CD4-positive, CD25-positive, alpha-beta regulatory T cell (primary cell): ENCODE measurements at places on chromosomes 5 and 9. TPM values are rescaled to one million over a fixed set of nuclear protein-coding genes. Genes with fewer than 3 reads are reported as not detected.
A peak's percentile ranks its signal among the peaks of the same experiment; 100 is the strongest.

DNA sequence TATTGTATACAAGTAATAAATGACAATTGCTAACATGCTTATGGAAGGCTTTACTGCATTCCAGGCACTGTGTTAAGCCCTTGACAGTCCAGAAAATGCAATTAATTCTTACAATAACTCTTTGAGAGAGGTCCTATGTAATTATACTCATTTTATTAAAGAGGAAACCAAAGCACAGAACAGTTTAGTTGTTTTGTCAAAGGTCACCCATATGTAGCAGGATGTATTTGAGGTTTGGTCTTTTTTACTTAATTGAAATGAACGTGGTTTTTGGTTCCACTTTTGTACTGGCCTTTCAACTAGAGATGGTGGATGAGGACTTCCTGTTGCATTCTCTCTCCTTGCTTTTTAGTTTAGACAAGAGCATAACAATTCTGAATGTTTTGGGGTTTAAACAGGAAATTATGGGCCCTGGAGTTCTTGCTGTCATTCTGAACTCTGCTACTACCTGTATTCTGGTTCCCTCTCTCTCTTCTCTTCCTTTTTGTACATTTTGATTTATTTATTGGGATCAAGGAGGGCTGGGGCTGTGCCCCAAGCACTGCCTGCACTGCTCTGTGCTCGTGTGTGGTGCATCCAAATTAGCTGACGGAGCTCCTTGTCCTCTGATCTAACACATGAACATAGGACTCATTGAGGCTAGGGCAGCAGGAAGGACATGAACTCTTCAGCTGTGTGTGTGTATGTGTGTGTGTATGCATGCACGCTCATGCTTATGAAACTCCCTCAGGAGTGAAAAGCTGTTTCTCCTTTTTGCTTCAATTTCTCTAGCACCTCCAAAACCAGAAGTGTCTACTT is 47.4 kb downstream of the SLC28A3 start:
- DNase-seq = peak; percentile 68

- DNase-seq = no peak
These were observed 674 bp downstream of the C5orf15 start for GRCh38 chr5:133967698-133968203.

- no peak for DNase-seq
These were observed 75.7 kb downstream of the PTCH1 start for GRCh38 chr9:95441081-95441480.

GRCh38 chr9:16612627-16613026 is 257.8 kb downstream of the BNC2 start:
- DNase-seq = no peak

GRCh38 chr9:121282277-121283079 is 14.5 kb downstream of the GSN start:
- DNase-seq = no peak

DNA sequence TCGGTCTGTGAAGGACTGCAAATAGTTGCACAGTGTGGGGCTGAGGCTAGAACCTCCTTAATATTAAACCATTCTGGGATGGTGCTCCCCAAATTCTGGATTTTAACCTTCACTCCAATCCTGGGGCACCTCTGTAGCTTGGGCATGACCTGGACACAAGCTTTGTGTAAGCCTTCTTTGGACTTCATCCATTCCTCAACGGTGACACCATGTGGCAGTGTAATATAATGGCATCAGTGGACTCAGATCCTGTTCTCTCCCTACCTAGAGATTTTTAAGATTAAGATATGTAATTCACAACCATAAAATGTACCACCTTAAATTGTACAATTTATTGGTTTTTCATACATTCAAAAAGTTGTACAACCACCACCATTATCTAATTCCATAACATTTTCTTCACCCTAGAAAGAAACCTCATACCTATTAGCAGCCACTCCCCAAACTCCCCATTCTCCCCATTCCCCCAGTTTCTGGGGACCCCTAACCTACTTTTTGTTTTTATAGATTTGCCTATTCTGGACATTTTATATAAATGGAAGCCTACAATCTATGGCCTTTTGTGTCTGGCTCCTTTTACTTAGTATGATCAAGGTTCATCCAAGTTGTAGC is 4.8 kb upstream of the PLGRKT start:
- no peak for DNase-seq

- no peak for DNase-seq
These were observed 42.6 kb downstream of the MLLT3 start for GRCh38 chr9:20579524-20580314.

DNA sequence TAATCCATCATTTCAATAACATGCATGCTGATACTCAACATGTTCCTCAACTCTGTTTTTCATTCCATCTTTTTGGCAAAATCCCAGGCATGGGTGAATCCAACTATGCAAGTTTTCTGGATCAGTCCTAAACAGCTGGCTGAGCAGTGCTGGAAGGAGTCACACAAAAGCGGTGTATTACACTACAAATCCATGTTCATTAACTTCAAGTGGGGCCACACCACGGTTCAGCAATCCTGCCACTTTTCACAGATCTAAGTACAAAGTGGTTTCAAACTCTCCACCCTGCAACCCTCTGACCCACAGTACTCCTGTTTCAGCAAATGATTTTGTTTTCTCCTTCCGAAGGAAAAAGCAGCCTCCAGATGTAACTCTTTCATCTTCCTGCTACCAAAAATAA is 222.5 kb downstream of the EPB41L4A start:
- DNase-seq = no peak

GRCh38 chr9:13033959-13034693 is 245.4 kb downstream of the MPDZ start:
- no peak for DNase-seq

GRCh38 chr5:173567548-173567947 is 48.9 kb downstream of the BOD1 start:
- no peak for DNase-seq

GRCh38 chr5:1876660-1877064 is 6.1 kb downstream of the IRX4 start:
- no peak for DNase-seq

- no peak for DNase-seq
These were observed 69.4 kb upstream of the LHFPL2 start for GRCh38 chr5:78717674-78718584.

GRCh38 chr9:134851020-134851419 is 29.6 kb upstream of the FCN2 start:
- no peak for DNase-seq

DNA sequence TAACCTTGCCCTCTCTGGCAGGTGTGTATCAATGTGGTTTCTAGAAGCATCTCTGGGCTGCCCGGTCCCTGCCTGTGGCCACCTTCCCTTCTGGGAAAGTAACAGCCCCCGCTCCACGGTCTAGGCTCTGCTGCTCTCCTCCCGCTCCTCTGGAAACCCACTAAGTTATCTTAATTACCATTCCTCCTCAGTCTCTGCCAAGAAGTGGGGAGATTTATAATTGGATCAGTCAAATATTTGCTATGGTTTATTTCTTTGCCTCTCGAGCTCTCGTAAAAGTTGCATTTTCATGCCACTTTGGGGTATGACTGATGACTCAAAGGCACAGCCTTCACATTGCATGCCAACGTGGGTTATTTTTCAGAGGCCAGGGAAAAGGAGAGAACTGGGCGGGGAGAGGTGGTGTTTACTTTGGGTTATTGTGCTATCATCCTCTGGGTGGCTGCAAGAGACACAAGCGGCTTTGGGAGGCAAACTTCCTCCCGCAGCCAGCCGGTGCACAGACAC is 205.3 kb upstream of the WWC1 start:
- no peak for DNase-seq

- no peak for DNase-seq
These were observed 167.9 kb upstream of the BRINP1 start for GRCh38 chr9:119537138-119537537.

- DNase-seq = no peak
These were observed 6.4 kb upstream of the EEIG1 start for GRCh38 chr9:127987103-127987614.

GRCh38 chr5:132310141-132310834 is 16.1 kb downstream of the SLC22A4 start:
- no peak for DNase-seq

DNA sequence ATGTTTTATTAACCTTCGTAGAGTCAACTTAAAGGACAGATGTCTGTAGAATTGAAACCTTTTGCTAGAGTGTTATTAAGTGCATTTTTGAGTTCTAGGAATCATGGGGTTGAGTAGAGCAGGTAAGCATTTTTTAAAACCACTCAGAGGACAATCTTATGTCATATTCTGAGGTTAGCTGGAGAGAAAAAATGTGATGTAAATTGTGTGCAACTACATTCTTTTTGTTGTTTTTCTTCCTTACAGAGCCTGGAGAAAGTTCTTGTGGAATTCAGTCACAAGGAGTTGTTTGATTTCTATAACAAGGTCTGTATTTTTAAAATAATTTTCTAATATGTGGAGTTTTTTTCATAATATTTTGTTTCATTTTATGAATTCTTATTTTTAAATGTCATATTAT is 206.4 kb downstream of the COMMD10 start:
- DNase-seq = no peak

GRCh38 chr9:116380496-116380995 is 227.0 kb downstream of the PAPPA start:
- no peak for DNase-seq

- no peak for DNase-seq
These were observed 234.7 kb downstream of the NR2F1-AS1 start for GRCh38 chr5:93346301-93346700.

- no peak for DNase-seq
These were observed 2.4 kb downstream of the PIP5KL1 start for GRCh38 chr9:127927988-127928675.

DNA sequence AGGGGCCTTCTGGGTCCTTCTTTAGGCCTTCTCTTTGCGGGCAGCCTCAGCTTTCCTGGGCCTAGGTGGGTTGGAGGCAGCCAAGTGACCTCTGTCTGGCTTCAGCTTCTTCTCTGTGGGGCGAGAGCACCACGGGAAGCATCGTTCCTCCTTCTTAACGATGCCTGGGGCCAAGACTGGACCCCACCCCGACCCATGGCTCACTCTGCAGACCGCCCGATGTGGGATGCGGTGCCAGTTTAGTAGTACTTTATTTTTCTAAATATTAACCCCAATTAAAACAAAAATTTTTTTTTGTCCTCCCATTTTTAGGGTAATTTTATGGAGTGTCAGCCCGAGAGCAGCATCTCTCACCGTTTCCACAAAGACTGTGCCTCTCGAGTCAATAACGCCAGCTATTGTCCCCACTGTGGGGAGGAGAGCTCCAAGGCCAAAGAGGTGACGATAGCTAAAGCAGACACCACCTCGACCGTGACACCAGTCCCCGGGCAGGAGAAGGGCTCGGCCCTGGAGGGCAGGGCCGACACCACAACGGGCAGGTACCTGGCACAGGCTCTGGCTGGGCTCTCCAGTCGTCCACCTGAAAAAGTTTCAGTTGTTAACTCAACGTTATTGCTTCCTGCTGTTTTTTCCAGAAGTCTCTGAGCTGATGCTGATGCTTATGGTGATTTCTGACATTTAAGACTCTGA is 101.1 kb upstream of the CACNA1B start:
- no peak for DNase-seq

GRCh38 chr9:35529161-35529823 is 39.4 kb downstream of the RUSC2 start:
- no peak for DNase-seq

GRCh38 chr9:129570450-129571297 is 50.2 kb downstream of the C9orf50 start:
- DNase-seq = no peak

DNA sequence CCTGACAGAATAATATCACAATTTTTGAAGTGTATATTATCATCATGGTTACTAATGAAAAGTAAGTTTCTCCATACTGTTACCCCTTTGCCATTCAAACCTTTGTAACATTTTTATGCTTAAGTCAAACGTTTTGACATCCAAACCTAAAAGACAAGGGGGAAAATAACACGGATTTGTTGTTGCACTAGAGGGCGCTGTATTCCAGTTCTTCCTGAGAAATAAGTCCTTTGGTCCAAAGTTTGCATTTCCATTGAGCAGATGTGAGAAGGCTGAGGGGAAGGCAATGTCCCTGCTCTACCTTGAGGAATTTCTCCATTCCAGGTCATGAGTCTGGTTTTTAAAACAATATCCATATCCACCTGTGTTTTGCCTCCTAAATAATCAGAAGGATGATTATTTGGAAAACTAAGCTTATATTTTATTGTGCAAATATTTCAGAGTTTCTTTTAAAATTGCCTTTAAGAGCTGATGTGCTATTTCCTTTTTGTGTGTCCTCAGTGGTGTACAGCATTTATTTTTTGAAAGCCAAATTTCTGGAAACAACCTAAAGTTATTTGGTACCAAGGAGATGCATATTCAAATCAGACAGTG is 9.7 kb downstream of the LECT2 start:
- DNase-seq = peak; percentile 53

- DNase-seq = peak; percentile 10
These were observed 100.4 kb downstream of the TRIM36 start for GRCh38 chr5:115069087-115069968.

- no peak for DNase-seq
These were observed 183.0 kb downstream of the GLIS3 start for GRCh38 chr9:4116723-4117460.

DNA sequence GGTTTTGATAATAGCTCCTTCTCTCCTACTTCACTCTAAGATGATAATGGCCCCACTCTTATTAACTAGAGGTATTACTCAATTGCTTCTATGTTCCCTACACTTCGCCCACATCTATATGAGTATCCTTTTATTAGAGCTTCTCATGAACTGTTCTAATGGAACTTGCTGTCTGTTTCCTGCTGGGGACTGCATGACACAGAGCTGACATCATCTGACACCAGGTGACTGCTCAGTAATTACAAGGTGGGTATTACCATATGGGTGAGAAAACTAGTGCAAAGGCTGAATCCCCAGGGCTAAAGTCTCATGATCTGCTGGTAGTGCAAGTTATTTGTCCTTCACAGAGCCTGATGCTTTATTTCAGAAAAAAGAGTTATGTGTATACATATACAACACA is 146.2 kb upstream of the PLCXD3 start:
- DNase-seq = no peak

- no peak for DNase-seq
These were observed 296.9 kb downstream of the MSX2 start for GRCh38 chr5:175021321-175021720.

GRCh38 chr5:91670563-91670962 is 287.4 kb upstream of the ARRDC3 start:
- no peak for DNase-seq

- no peak for DNase-seq
These were observed 137.6 kb upstream of the ZNF618 start for GRCh38 chr9:113738496-113738892.

DNA sequence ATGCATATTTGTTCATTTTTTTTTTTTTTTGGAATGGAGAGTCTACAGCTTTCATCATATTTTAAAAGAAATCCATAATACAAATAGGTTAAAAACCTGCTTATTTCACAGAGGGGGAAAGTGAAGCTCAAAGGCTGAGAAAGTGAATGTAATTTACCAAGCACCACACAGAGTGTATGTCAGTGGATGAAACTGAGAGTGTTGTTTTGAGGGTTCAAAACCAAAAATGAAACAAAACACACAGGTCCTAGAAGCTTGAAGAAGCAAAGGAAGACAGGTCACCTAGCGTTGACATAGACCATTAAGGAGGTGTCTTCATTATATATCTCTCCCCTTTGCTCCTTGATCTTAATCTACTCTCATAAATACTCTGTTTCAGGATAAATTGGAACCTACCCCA is 7.5 kb downstream of the NMUR2 start:
- no peak for DNase-seq

The CORO2A gene
- 27.0 TPM for total RNA-seq

The BARHL1 gene
- total RNA-seq = not detected

The SPACA9 gene
- 0.32 TPM for total RNA-seq

The FOXD4L3 gene
- total RNA-seq = not detected

The INPP5E gene
- 30.3 TPM for total RNA-seq

The FREM1 gene
- 0.67 TPM for total RNA-seq

The AGPAT2 gene
- total RNA-seq = 11.0 TPM

The C6 gene
- not detected for total RNA-seq

The GLRX gene
- total RNA-seq = 82.9 TPM

The FRRS1L gene
- total RNA-seq = not detected

The N4BP3 gene
- 2.5 TPM for total RNA-seq

The G3BP1 gene
- total RNA-seq = 108 TPM

The MCIDAS gene
- not detected for total RNA-seq

The RMRP gene
- total RNA-seq = 6,542 TPM
